ENCODE measurements at places on chromosomes 12 and 14.
A peak's percentile ranks its signal among the peaks of the same experiment; 100 is the strongest.

- no peak for DNase-seq
Measured at GRCh38 chr12:10211101-10211939, 1.4 kb upstream of the GABARAPL1 start.

- DNase-seq, result no peak
Measured at GRCh38 chr12:95151821-95152220, 65.4 kb downstream of the FGD6 start.

GRCh38 chr14:75969126-75969525, 12.7 kb downstream of the TGFB3 start:
- DNase-seq, result no peak

DNA sequence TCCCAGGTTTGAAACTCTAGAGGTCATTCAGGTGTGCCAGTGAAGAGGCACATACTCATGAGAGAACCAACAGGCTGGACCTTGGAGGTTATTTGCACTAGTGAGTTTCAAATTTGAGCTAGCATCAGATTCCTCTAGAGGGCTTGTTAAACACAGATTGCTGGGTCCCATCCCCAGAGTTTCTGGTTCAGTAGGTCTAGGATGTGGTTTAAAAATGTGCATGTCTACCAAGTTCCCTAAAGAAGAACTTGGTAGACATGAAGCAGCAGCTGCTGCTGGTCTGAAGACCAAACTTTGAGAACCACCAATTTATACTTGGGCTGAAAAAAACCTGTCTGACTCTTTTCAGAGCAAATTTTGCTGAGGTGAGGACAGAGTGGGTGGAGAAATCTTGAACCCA, 61.7 kb downstream of the SUSD6 start:
- DNase-seq, result no peak

GRCh38 chr14:72550513-72550912, 343.4 kb downstream of the DPF3 start:
- DNase-seq, result no peak

GRCh38 chr12:133156125-133156690, 25.1 kb upstream of the ZNF268 start:
- DNase-seq, result no peak

GRCh38 chr12:9237286-9237685, 29.1 kb upstream of the PZP start:
- no peak for DNase-seq

- DNase-seq, result no peak
Measured at GRCh38 chr12:26122681-26123481, 2.0 kb downstream of the BHLHE41 start.

GRCh38 chr14:93054006-93054405, 61.7 kb downstream of the ITPK1 start:
- no peak for DNase-seq

DNA sequence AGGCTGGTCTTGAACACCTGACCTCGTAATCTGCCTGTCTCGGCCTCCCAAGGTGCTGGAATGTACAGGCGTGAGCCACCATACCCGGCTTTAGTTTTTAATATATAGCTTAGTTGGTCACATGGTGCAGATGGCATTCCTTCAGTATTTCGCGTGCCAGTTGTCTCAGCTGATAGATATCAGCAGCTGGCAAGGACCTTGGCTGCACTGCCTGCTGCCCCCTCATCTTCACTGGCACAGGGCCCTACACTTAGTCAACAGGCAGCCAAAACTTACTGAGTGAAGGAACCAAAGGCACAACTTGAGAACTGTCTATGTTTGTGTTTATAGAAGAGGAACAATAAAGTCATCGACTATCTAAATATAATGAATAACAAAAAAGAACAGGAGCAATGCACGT, 31.0 kb downstream of the EID3 start:
- no peak for DNase-seq

DNA sequence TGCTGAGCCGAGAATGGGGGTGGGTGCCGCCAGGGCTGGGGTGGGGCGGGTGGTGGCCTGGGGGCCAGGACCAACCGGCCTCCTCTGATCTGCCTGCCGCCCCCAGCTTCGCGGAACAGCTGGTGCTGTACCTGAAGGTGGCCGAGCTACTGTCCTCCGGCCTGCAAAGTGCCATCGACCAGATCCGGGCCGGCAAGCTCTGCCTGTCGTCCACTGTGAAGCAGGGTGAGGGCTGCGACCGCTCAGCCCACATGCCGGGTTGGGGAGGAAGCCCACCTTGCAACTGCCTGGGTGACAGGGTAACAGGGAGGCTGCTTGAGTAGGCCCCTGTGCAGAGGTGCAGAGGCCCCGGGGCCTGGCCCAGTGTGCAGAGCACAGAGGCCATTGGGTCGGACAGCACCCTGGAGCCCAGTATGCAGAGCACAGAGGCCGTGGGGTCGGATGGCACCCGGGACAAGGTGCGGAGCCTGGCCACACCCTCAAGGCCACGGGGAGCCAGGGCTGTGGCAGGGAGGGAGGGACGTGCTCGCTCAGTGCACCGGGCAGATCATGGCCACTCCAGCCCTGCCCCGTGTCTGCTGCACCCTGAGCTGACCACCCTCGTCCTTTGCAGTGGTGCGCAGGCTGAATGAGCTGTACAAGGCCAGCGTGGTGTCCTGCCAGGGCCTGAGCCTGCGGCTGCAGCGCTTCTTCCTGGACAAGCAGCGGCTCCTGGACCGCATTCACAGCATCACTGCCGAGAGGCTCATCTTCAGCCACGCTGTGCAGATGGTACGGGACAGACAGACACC, 9.5 kb upstream of the PUS1 start:
- no peak for DNase-seq

DNA sequence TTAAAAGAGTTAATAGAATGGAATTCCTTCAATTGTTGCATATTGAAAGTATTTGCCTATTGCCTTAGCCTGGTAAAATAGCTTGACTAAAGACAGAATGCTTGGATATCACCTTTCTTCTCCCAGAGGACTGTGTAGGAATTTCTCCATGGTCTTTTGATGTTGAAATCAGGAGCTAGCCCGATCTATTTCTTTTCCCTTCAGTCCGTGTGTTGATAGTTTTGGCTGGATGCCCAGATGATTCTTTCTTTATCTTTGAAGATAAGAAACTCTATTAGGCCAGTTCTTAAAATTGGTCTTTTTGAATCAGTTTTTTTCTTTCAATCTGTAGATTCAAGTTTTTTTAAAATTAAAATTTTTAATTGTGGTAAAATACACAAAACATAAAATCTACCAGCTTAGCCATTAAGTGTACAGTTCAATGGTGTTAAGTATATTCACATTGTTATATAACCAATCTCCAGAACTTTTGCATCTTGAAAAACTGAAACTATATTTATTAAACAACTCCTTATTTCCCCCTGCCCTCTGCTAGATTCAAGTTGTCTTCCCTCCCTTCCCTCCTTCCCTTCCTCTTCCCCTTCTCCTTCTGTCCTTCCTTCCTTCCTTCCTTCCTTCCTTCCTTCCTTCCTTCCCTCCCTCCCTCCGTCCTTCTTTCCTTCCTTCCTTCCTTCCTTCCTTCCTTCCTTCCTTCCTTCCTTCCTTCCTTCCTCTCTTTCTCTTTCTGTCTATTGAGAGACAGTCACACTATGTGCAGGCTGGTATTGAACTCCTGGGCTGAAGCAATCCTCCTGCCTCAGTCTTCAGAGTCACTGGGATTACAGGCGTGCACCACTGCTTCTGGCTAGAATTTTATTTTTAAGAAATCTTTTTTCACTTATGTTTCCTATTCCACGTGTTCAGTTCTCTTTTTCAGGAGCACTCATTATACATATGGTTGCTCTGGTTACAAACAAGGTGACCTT, 10.1 kb downstream of the LACRT start:
- no peak for DNase-seq

GRCh38 chr14:31968956-31969698, 108.0 kb upstream of the ARHGAP5 start:
- DNase-seq, result no peak

DNA sequence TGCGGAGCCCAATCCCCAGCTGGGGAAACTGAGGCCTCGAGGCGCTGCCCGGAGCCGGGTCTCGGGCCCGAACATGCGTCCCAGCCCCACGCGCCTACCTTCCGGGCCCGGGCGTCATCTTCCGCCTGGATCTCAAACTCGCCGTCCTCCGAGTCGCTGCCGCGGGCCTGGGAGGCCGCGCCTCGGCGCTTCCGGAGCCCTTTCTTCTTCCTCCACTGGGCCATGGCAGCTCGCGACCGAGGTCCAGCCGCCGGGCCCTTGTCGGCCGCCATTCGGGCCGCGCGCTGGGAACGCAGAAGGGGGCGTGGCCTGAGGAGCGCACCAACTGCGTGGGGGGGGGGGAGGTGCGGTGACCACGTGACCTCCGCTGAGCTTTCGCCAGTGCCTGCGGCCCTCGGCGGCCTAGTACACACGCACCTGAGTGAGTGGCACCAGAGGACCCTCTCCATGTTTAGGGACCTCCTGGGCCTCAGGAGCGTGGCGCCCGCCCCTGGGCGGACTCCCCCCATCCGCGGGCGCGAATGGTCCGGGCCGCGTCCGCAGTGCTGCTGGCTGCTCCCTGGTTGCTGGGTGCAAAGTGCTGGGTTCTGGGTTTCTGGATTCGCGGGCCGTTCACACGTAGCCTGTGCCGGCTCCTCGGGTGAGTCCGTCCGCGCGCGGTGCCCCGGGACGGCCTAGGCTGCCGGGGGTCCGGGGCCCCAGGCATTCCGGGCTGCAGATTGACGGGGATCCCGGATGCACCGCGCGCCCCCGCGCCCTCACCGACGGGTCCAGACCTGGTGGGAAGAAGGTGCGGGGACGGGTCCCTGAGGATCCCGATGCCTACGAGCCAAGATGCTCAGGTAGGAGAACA, at the start of the genes DDX54 and RITA1:
Gene DDX54, minus strand, starts transcription at position 299 of the 853 bp plus-strand sequence. Its CDS starts 27 bp downstream, at position 272.
Gene RITA1, plus strand, starts transcription at position 542 of the 853 bp plus-strand sequence. CDS start 1,026 bp downstream, outside the sequence.
- peak; percentile 37 for DNase-seq

GRCh38 chr12:51326698-51327439, 2.9 kb upstream of the BIN2 start:
- DNase-seq, result no peak

DNA sequence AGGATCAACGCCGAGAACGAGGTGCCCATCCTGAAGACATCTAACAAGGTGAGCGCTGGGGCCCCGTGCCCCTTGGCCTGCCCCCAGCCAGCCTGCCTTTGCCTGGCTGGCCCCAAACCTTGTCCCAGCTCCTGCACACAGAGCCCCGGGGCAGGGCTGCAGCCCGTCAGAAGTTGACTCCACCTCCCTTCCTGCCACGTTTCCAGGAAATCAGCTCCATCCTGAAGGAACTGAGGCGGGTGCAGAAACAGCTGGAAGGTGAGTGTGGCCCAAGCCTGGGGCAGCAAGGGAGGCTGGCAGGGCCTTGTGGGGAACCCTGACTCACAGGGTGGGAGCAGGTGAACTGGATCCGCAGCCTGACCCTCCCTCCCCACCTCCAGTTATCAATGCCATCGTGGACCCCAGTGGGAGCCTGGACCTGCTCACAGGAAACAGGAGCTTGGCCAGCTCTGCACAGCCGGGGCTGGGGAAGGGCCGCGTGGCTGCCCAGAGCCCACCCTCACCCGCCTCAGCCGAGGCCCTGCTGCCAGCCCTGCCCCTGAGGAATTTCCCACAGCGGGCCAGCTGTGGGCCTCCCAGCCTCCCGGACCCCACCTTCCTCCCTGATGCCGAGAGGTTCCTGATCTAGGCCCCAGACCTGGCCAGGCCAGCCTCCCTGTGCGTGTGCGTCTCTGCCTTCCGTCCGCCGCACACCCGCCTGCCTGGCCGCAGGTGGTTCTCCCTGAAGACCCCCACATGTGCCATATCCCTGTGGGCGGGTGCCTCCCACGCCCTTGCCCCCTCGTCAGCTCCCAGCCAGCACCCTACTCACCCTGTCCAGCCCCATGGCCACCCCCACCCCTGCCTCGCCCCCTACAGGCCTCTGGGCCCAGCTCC, 29.5 kb downstream of the CEP170B start:
- DNase-seq, result no peak

GRCh38 chr12:68097386-68097785, 62.2 kb downstream of the IFNG start:
- DNase-seq, result no peak

- DNase-seq, result no peak
Measured at GRCh38 chr14:75615200-75615599, 36.8 kb downstream of the FLVCR2 start.

GRCh38 chr12:120230326-120230973, 29.5 kb upstream of the RPLP0 start:
- DNase-seq, result peak; percentile 91

GRCh38 chr12:102631274-102631673, 150.9 kb upstream of the IGF1 start:
- DNase-seq, result peak; percentile 68

DNA sequence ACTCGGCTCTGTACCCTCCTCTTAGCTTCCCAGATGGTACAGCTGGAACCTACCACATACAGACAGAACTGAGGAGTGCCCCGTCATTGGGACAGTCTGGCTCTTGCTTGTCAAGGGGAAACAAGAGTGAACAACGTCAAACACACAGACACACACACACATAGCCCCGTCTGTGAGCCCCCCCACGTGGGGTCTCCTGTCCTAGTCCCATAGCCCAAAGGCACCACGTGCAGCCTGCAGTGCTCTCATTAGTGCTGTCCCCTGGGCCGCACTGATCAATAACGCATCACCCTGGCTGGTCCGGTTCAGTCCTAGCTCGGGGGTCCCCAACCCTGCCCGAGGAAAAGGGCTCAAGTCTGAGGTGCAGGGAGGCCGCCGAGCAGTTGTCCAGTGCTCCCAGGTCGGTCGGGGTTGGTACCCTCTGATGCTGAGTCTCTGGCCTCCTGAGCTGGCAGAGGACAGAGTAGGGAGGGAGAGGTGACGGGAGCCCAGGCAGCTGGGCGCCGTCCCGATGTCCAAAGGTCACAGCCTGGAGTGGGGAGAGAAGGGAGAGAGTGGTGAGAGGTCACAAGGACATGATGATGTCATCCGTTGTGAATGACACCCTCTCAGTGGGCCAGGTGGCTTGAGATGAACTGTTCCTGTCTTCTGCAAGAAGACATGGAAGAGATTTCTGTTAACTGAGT, 105.4 kb upstream of the NOS1 start:
- no peak for DNase-seq

GRCh38 chr14:90796329-90796728, 19.9 kb downstream of the TTC7B start:
- no peak for DNase-seq

DNA sequence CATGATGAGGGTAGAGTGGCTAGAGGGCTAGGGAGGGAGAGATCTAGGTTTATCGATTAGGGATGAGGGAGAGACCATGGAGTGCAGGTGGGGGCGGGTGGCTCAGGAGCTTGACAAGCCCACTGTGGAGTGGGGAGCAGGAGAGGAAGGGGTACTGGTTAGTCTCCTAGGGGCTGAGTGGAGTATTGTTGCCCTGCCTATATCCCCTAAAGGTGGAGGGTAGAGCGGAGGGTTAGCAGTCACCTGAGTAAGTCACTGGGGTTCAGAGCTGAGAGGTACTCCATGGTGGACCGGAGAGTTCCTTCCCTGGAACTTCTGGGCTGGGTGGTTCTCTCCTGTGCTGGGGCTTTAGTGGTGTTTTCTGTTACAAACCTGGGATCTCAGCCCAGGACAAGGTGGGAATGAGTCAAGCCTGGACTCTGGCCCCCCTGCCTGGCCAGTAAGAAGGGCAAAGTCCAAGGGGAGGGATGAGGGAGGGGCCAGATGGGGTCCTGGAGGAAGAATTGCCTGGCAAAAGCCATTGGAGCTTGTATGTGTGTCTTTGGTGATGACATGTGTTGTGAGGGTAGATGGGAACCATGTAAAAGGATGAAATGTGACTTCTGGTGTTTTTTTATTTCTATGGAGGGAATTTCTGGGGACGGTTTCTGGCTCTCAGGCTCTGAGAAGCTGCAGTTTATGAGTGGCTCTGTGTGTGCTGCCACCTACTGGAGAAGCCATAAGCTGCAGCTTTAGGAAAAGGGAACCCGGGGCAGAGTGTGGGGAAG, at the start of gene CIDEB:
Gene CIDEB, minus strand, starts transcription at position 403 of the 767 bp plus-strand sequence. Its CDS starts 119 bp downstream, at position 284.
- DNase-seq, result no peak
